ENCODE measurements at places on chromosomes 1 and 21.

DNA sequence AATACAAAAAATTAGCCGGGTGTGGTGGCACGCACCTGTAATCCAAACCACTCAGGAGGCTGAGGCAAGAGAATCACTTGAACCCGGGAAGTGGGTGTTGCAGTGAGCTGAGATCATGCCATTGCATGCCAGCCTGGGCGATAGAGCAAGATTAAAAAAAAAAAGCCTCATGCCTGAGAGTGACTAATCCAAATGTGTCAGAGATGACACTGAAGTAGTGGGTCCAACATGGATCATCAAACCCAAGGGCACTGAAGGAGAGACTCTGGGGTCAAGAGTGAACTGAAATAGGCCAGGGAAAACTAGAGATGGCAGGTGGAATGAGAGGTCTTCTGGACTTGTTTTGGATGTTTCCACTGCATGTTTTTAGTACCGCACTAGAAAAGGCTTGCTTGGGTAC, 10.2 kb upstream of the CACHD1 start:
- no peak for DNase-seq

DNA sequence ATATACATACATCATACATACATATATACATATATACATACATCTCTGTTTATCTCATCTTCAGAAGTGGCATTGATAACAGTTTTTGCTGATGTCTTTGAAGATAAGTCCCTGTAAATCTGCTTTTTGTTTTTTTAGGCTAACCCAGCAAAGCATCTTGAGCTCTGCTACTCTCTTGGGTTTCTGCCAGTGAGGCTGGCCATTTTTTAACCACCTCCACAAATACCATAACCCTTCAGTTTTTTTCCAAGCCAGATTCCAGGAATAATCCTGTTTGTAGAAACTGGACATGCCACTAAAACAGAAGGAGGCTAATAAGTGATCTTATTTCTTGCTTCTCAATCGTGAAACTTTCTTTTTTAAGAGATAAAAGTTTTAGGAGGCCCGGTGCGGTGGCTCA, 21.6 kb downstream of the SDHC start:
- DNase-seq = no peak

DNA sequence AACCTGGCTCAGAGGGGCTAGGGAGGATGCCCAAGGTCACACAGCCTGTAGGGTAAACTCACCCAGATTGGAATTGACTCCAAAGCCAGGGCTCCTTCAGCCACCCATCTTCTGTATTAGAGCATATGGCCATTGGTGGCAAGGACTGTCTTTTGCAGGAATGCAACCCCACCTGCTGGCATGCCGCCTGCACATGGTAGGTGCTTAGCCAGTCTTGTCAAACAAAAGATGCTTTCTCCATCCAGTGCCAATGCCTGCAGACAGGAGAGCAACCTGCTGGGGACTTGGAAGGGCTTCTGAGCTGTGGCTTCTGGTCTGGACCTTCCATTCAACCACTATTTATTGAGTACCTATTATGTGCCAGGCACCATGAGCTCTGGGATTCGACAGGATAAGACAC, 95.3 kb upstream of the TMEM51 start:
- DNase-seq = no peak

DNA sequence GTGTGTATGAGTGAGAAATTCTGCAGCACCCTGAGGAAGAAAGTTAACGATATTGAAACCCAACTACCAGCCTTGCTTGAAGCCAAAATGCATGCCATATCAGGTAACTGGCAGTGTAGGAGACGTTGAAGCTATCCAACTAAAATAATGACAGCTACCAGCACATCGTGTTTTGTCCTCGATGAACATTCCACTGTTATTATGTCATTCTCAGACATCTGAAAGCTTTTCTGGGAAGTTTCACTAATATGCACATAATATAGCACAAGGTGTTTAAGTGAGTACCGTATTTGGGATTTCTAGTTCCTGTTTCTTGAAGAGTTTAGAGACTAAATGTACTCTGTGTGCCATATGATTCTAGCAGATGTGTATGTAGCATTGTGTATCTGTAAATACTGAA, 173.5 kb downstream of the DISC1 start:
- DNase-seq = no peak

GRCh38 chr1:44632598-44632997, 41.7 kb downstream of the TMEM53 start:
- DNase-seq = no peak

GRCh38 chr1:1600861-1601563, 1.1 kb upstream of the FNDC10 start:
- DNase-seq = no peak

DNA sequence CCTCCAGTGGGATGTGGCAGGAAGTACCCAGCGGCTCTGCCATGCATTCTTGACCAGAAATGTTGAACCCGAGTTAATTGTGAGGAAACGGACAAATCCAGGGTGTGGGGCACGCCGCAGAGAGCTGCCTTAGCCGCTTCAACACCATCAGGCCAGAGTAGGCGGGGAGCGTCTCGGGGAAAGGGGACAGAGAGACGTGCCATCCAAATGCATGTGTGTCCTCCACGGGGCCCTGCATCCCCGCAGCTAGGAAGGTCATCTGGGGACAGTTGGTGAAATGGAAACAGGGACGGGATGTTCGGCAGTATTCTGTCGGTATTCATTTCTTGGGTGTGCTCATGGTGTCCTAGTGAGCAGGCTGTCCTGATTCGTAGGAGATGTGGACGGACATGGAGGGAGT, 59.1 kb upstream of the TRAPPC10 start:
- DNase-seq = no peak

DNA sequence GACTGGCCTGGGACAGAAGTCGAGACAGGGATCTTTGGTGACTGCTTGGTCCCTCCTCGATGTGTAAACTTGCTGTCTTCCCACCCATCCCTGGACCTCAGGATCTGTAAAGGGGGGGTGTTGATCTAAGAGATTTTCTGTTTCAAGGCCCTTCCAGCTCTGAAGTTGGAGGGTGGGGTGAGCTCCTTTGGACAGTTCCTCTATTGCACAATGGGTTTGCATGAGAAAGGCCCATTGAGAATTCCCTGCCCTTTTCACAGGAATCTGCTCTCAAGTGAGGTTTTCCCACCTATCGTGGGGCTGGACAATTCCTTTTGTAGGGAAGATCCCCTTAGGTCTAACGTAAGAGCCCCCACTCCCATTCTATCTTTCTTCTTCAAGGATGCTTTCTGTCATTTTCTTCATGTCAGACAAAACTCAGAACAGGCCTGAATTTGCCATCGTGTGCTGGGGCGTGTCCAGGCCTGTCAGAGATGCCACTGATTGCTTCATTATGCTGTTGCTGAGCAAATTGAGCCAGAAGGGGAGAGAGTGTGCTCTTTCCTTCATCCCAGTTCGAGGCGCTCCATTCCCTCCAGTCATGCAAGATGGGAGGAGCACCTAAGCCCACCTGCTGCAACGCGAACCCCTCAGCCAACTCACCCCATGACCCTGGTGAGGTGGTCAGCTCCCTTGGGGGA, 149.9 kb upstream of the IGSF21 start:
- no peak for DNase-seq

- DNase-seq = no peak
Measured at GRCh38 chr1:41718497-41718896, 200.2 kb downstream of the HIVEP3 start.

DNA sequence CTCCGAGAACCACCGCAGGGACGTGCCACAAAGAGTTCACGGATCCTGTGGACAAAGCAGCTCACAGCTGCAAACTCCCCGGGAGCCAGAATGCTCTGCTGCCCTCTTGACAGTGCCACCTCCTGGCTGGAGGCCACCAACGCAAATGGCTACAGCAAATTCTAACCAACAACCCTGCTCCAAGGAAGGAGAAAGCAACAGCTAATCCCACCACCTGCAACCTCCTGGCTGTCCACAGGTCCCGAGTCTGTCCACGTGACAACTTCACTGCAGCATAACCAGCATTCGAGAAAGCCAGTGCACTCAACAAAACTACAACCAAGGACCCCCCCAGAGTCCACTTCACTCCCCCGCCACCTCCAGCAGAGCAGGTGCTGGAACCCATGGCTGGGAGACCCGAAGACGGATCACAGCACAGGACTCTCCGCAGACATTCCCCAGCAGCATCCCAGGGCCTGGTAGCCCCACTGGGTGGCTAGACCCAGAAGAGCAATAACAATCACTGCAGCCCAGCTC, 17.3 kb downstream of the POFUT2 start:
- no peak for DNase-seq

- no peak for DNase-seq
Measured at GRCh38 chr21:36658926-36659325, 40.0 kb upstream of the SIM2 start.

DNA sequence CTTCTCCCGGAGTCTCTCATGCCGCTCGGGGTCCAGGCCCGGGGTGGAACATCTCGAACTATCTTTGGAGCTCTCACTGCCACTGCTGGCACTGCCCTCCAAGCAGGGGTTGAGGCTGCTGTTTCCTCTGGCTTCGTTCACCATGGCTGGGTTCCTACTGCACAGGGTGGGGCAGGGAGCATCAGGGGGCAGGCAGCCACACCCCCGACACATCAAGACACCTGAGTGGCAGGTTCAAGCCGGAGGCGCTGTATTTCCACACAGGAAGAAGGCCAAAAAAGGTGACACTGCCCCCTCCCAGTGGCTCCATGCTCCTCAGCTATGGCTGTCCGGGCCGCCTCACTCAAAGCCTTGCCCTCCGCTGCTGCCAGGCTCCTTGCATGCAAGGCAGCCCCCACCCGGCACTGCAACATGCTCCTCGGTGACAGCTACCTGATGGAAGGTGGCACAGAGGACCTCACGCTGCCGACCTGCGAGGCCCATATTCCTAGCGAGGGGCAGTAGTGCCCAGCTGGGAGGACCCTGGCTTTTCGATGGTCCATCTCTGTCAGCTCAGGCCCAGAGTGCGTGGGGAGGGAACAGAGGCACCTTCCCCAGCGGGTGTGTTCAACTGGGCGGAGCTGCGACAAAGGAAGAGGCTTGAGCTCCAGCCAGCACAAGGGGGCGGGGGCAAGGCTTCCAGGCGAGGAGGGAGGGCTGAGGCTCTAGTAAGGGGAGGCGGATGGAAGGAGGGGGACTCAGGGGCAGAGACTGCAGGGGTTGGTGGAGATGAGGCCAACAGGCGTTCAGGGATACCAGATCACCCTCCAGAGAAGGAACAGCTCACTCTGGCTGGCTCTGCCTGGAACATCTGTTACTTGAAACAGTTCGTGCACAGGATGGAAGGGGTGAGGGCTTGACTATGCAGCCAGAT, 2.5 kb downstream of the MTHFR start:
- peak; percentile 34 for DNase-seq

GRCh38 chr1:177811429-177811828, 158.4 kb downstream of the SEC16B start:
- DNase-seq = no peak

- DNase-seq = no peak
Measured at GRCh38 chr21:42595283-42596187, 57.9 kb upstream of the PDE9A start.

GRCh38 chr1:117569856-117570255, 36.0 kb upstream of the TENT5C start:
- no peak for DNase-seq

GRCh38 chr1:34777519-34778321, 3.3 kb upstream of the GJB3 start:
- DNase-seq = no peak

DNA sequence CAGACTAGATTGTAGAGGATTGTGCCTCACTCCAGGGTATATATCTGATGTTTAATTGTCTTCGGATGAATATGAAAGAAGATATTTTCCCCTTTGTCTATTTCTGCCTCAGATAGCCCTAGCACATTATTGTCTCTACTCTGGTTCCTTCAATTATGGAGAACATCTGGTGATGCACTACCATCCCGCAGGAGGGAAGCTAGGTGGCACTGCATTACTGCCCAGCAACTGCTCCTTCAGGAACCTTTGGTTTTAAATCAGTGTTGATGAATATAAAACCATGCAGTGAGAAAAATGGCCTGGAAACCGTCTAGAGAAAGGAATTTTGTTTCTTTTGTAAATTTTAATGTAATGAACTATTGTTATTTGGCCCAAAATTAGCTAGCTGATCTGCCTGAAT, 68.5 kb downstream of the GPR88 start:
- no peak for DNase-seq

GRCh38 chr1:9228609-9229008, 6.0 kb upstream of the H6PD start:
- no peak for DNase-seq

DNA sequence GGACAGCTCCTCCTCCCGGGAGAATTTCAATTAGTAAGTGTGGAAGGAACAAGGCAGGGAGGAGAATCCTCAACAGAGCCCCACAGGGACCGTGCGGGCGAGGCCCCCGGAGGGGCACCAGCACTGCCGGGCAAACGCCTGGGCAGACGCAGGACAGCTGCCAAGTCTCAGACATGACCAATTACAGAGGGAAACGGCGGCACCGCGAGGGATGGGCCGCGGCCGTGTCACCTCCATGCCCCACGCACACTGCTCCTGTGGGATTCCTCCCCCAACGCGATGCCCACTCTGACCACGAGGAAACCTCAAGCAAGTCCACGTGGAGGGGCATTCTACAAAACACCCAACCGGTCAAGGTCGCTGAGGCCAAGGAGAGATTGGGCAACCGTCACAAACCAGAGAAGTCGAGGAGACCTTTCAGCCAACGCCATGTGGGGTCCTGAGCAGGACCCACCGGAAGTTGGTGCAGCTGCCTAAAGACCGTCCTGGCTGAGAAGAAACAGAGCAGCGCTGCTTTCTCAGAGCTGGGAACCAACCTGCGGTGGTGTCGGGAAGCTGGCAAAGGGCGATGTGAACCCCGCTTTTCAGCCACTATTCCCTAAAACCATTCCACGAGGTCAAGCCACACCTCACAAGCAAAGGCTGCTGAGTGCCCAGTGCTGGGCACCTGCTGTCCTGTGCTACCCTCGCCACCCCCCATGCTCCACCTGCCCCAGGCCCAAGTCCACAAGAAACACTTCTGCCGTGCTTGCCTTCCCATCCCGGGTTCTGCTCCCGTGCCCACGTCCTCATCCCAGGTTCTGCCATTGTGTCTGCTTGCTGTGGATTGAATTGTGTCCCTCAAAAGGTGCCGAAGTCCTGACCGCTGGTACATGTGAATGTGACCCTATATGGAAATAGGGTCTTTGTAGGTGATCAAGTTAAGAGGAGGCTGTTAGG, 1.4 kb upstream of the KRTAP10-4 start:
- DNase-seq = no peak

DNA sequence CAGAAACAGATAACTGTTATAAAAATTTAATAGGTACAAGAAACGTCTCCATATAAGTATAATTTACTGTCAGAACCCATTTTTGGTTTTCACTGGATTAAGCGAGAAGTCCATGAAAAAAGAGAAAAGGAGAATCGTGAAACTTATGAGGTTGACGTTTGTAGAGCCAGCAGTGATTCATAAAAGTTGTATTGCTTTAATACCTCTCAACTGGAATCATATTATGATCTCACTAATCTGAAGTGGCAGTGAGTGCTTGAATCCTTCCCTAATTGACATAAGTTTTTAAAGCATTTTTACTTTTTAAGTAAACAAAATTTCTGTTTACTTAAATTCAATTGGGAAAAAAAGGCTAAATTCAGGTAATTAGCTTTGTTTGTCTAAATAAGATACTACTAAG, 315.3 kb downstream of the TPR start:
- DNase-seq = no peak

DNA sequence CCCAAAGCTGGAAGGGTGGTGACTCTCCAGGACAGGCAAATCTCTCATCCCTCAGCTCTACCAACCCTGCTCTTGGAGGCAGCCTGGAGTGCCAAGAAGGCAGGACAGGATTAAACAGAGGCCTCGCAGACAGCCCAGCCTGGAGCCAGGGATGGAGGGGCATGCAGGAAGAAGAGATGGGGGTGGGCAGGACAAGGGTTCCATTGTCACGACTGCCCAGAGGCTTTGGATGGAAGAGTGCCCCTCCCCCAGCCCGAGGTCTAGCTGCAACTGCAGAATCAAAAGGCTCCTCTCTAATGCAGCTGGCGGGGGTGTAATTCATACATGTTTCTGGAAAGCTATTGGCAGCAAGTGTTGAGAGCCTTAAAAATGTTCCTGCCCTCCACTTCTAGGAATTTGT, 8.8 kb downstream of the RAB7B start:
- no peak for DNase-seq
